SK-N-SH (cell line): ENCODE measurements at places on chromosomes 16 and 17. TPM values are rescaled to one million over a fixed set of nuclear protein-coding genes. Genes with fewer than 3 reads are reported as not detected.

- no peak for DNase-seq
Measured at GRCh38 chr17:75110234-75110937, 617 bp downstream of the ARMC7 start.

GAN gene
- polyA plus RNA-seq: 0.79 and 0.99 TPM in 2 replicates

SHISA6 gene
- polyA plus RNA-seq: not detected in 2 replicates

GRCh38 chr16:87186446-87186845, 130.7 kb downstream of the C16orf95 start:
- no peak for DNase-seq

RGS11 gene
- polyA plus RNA-seq: 9.8 and 10.0 TPM in 2 replicates

DNA sequence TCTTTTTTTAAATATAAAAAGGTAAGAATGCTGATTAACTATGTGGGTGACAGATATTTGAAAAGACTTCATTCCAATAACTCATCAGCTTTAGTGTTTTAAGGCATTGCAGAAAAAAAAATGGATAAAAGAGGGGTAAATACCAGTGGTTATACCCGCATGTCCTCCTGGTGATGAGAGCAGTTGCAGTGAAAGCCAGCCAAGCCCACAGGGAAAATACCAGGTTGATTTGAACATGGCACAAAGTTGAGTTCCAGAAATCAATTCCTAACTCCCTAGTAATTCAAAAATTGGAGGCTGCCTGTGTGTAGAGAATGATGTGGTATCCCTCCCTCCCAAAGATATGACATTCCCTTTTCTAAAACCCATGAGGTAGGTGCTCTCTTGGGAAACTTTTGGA, 453.2 kb upstream of the SOX9 start:
- DNase-seq: no peak

SLX1A gene
- polyA plus RNA-seq: 45.0 and 68.8 TPM in 2 replicates

CA5A gene
- polyA plus RNA-seq: not detected in 2 replicates

- no peak for DNase-seq
Measured at GRCh38 chr16:50025537-50025931, 509 bp downstream of the CNEP1R1 start.

DNA sequence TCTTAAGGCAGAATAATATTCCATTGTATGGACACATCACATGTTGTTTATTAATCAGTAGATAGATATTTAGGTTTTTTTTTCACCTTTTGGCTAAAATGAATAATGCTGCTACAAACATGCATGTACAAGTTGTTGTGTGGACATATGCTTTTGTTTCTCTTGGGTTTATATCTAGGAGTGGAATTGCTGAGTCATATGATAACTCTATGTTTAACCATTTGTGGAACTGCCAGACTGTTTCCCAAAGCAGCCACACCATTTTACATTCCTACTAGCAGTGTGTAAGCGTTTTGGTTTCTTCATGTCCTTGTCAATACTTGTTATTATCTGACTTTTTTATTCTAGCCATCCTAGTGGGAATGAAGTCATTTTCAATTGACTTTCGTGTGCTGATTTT, 21.3 kb downstream of the CYLD start:
- DNase-seq: no peak

DNA sequence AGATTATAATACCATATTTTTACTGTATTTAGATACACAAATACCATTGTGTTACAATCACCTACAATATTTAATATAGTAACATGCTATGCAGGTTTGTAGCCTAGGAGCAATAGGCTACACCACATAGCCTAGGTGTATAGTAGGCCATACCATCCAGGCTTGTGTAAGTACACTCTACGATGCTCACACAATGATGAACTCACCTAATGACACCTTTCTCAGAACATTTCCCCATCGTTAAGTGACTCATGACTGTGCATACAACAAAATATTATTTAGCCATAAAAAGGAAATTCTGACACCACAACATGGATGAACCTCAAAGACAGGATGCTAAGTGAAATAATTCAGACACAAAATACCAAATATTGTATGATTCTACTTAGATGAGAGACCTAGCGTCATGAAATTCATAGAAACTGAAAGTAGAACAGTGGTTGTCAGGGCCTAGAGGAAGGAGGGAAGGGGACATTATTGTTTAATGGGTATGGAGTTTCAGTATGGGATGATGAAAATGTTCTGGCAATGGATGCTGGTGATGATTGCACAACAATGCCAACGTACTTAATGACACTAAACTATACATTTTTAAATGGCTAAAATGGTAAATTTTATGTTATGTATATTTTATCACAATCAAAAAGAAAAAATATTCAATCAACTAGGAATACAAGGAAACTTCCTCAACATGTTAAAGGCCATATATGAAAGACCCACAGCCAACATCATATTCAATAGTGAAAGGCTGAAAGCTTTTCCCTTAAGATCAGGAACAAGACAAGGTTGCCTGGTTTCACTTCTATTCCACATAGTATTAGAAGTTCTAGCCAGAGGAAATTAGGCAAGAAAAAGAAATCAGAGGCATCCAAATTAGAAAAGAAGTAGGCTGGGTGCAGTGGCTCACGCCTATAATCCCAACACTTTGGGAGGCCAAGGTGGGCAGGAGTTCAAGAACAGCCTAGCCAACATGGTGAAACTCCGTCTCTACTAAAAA, 5.9 kb upstream of the C16orf87 start:
- no peak for DNase-seq

- peak; percentile 91 for DNase-seq
Measured at GRCh38 chr17:48026502-48027321, 10.9 kb downstream of the COPZ2 start.

PPY gene
- not detected in 2 replicates for polyA plus RNA-seq

GRCh38 chr16:84932681-84933080, 78.7 kb downstream of the ZDHHC7 start:
- DNase-seq: no peak

DNA sequence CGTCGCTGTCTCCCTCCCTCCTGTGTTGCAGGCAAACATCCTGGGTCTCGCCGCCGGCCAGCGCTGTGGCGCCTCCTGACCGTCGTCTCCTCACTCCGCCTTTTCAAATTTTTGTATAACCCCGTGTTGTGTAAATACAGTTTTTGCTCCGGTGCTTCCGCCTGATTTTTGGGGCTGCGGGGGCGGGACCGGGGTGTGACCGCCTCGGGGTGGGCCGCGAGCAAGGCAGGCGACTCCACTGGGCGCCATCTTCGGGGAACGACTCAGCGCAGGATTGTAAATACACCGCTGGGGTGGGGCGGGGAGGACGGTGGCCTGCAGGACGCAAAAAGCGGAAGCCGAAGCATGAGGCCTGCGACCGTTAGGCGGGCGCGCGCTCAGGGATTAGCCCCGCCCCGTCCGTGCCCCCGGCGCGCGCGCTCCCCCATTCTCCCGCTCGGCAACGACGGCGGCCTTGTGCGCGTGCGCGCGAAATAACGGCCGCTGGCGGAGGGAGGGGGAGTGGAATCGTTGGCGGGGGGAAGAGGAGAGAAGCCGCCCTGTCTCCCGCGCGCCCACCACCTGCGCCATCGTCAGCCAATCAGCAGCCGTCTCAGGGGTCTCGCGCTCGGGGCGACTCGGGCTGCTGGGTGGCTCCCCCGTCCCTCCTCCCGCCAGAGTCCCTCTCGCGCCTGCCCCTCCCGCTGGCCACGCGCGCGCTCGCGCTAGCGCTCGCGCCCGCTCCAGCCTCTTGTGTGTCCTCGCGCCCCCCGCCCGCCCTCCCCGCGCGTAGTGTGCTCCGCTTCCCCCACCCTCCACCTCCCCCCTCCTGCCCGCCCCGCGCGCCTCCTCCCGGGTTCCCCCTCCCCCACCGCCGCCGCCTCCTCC, 864 bp upstream of the MAZ start:
- DNase-seq: peak; percentile 96

GRCh38 chr16:23081675-23082119, 67.6 kb downstream of the USP31 start:
- DNase-seq: peak; percentile 42

G6PC1 gene
- polyA plus RNA-seq: not detected in 2 replicates

- DNase-seq: no peak
Measured at GRCh38 chr16:55411231-55411630, 67.8 kb upstream of the MMP2 start.

DNA sequence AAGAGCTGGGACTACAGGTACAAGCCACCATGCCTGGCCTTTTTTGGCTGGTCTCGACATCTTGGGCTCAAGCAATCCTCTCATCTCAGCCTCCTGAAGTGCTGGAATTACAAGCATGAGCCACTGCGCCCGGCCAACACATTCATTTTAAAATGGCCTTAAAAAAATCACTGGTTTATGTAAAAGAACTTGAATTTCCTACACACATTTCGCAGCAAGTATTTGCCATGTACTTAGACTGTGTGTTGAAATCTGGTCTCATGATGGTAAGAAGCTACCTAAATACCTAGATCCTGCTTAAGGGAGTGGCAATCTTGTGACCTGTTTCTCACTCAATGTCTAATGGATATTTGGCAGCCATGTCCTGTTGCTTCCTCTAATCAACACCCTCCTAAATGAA, 8.5 kb upstream of the CYTH1 start:
- no peak for DNase-seq

GRCh38 chr16:83914091-83914710, 15.3 kb downstream of the MLYCD start:
- no peak for DNase-seq

- DNase-seq: no peak
Measured at GRCh38 chr17:17495536-17496188, 533 bp downstream of the RASD1 start.

DNA sequence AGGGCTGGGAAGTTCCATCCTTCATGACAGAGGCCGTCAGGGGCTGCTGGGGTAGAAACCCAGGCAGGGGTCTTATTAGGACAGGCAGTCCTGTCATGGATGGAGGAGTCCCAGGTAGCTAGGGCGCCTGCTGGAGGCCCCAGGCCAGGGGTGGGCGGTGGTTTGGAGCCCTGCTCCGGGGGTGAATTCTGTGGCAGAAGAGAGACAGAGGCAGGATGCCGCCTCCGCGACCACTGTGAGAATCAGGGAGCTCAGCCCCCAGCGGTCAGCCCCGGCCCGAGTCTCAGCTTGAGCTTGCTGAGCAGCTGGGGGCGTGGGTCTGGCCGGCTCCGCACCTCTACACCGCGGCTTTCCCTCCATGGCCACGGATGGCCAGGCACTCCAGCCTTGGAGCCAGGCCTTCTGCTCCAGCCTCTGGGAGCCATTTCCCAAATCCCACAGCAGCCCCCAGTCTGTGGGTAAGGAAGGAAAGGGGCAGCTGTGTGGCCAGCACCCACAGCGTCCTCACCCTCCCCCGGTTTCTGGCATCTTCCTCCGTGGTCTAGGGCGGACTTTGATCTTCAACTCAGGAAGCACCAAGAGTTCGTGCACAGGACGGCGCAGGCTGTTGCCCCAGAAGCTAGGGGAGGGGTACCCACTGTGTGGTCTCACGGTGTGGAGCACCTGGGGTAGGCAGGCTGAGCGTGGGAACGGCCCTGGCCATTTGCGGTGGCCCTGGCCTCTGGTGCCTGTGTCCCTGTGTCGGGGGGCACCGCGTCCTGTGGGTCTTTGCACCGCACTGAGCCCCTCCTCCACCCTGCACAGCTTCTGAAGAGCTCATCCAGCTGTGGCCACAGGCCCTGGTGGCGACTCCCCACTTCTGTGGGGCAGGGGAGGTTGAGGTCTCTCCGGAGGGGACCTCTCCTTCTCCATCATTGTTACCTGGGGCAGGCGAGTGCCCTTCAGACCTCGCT, 14.1 kb downstream of the CD7 start:
- peak; percentile 42 for DNase-seq

ACSM5 gene
- not detected in 2 replicates for polyA plus RNA-seq

GRCh38 chr16:4500272-4500671, 24.1 kb downstream of the HMOX2 start:
- DNase-seq: no peak

DNA sequence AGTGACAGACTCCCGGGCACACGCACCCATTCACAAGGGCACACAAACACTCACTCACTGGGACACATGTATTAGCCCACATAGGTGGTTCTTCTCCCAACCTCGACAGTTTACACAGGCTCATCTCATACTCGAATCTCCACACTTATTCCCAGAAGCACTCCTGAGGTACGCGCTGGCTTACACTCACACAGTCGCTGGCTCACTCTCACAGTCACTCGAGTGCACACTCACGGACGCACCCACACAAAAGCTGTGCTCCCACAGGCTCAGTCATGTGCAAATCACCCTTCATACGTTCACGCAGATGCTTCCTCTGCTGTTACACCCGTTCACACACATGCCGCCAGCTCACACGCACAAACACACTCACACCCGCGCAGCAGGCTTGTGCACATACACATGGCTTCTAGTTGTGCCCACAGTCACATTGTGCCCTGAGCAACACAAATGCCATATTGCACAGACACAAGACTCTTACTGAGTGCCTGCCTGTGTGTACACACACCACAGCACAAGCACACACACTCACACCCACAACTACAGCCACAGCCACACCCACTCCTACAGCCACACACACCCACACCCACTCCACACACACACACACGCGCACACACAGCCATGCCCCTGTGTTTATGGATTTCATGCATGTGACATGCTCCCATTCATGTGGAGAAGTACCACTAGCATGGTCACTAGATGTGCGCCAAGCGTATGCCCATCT, 8.4 kb upstream of the PRR29 start:
- DNase-seq: no peak

DNA sequence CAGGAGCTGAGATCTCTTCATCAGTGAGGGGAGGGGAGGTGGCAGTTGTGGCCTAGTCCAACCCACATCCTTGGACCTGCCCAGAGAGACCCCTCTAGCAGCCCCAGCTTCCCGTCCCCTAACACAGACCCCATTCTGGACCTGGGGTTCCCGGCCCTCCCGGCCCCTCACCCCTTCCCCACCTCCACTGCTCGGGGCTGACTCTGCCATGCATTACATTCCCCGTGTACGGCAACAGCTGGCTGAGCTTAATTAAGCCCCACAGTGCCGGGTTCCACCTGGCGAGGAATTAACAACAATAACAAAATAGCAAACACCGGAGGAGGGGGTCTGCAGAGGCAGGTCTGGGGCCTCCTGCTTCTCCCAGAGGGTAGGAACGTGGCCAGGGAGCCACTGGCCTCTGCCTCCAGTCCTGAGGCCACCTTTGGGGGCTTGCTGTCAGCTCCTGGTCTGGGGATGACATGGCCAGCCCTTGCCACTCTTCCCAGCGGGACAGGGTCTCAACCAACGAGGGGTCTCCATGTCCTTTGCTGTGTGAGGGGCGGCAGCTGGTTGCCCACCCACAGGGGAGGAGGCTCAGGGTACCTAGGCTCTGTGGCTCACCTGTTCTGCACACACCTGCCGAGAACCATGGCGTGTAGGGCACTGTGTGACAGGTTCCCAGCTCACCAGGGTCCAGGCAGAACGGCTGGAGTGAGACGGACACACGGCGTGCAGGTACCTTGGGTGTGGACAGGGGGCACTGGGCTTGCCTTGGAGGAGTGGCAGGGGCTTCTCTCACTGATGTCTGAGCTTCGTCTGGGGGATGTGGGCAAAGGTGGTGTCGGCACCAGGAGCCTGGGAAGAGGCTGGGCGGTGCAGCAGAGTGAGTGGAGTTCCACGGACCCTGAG, 46.9 kb upstream of the CBFA2T3 start:
- no peak for DNase-seq

GRCh38 chr17:34673995-34674890, 94.9 kb downstream of the TMEM132E start:
- DNase-seq: no peak

CDRT15 gene
- polyA plus RNA-seq: not detected in 2 replicates
